ENCODE measurements at places on chromosomes 1 and 21.

DNA sequence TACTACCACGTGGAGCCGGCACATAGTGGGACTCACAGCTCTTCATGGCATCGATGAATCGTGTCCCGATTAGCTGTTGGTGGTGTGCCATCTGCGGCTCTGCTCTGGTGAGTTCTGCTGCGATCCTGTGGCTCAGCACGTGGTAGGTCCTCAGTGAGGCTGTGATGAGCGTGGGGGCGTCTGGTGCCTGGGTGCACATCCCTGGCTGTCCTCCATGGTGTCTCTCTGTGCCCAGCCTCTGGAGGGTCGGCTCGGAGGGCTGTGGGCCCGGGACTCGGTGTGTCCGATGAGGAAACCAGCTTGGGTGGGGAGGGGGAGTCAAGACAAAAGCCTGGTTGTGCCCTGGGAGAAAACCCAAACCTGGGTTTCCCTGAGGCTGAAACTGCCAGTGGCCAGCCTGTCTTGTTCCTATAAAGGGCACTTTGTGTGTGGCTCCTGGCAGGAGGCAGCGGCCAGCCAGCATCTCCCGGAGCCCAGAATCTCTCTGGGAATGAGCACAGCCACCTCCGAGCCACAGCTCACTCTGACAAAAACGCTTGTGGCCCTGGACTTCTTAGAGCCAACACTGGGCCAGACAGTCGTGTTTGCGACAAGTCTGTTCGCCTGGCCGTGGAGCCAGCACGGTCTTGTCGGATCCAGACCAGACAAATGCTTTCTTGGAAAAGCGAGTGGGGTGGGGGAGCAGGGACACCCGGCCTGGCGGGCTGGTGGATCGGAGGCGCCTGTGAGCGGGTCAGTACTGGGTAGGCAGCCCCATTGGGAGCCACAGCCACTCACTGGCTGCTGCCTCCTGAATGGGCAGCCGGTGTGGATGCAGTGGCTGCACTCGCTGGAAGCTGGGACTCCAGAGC, 31.8 kb downstream of the SPSB1 start:
- no peak for DNase-seq

GRCh38 chr1:77697441-77697840, 15.0 kb upstream of the ZZZ3 start:
- no peak for DNase-seq

DNA sequence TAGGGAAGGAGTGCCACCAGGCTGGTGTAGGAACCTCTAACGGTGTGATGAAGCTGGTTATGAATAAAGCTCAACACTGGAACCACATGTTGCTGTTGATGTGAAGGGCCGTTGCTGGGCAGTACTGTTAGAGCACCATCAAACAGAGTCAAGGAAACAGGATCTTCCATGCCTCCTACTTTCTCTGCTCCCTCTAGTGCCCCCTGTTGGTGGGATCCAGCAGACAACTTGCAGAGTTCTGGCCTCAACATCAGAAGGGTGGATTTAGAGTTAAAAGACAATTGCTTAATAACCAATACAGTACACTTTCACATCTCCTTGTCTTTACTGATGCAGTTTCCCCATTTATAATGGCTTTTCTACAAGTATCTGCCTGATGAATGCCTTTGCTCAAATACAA, 336.4 kb downstream of the NTNG1 start:
- no peak for DNase-seq

GRCh38 chr1:241730031-241730430, 78.0 kb downstream of the WDR64 start:
- DNase-seq = no peak

DNA sequence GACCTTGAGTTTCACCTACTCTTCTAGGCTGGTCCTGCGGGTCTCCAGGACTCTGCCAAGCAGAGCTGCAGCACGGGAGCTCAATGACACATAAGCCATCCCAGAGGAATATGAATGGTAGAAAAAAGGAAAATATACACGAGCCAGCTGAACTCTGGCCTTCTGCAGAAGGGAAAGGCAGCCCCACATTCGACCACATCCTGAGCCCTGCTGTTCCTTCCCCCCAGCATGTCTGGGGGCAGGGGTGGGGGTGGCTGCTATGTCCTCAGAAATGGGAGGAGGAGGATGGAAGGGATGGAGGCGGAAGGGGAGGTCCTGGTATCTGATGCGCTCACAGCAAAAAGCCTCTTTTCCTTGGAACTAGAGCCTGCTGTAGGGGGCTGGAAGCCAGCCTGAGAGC, 12.1 kb upstream of the KDF1 start:
- no peak for DNase-seq

GRCh38 chr21:43332861-43333297, 94.1 kb downstream of the SIK1 start:
- DNase-seq = no peak

GRCh38 chr1:16420424-16421118, 16.7 kb downstream of the SPATA21 start:
- DNase-seq = peak; percentile 68

GRCh38 chr1:19426294-19427086, 58.8 kb downstream of the CAPZB start:
- DNase-seq = no peak

- DNase-seq = no peak
Observed at GRCh38 chr1:206658981-206659273, 23.6 kb downstream of the DYRK3 start.

GRCh38 chr1:2583871-2584351, 2.7 kb upstream of the PRXL2B start:
- peak; percentile 70 for DNase-seq

DNA sequence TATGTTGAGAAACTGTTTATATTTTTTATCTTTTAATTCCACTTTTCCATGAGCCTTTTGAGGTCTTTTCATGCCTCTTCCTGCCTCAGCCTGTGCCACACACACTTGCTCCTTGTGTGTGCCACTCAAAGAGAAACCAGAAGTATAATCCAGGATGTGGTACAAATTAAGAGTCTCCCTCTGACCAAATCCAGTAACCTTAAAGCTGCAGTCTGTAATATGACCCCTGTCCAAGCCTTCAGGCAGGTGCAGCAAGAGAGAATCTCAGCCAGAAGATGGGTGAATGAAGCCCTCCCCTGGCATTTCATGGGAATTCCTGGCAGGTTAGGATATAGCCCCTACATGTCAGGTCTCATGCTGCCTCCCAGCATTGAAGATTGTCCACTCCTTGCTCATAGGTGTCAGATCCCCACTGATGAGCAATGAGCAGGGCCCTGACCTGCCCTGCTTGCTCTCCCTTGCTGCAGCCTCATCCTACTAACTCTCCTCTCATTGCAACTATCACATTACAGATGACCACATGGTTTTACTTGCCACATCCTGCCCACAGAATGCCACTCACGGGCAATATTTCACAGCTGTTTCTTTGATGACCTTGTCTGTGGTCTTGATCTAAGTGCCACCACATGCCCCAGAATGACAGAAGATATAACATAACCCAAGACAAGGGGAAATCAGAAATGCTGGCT, 169.3 kb downstream of the SEC16B start:
- DNase-seq = no peak

GRCh38 chr1:1173061-1173792, 453 bp upstream of the TTLL10 start:
- DNase-seq = no peak

- DNase-seq = no peak
Observed at GRCh38 chr1:193318347-193318746, 131.9 kb upstream of the B3GALT2 start.

DNA sequence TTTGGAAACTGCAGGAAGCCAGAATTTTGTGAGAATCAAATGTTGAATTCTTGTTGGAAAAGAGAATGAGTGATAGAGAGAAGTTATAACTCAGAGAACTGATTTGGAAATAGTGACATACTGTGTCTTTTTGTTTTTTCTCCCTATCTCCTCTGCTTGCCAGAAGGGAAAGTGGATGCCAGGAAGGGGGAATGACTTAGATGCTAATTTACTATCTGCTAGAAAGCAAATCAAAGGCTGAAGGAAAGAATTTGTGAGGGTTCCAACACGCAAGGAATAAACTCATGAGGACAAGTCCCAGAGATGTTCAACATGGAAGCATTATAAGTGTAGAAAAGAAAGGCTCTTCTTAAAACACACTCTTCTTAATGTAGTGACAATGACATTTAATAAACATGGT, 20.5 kb upstream of the LRRC39 start:
- DNase-seq = no peak

GRCh38 chr1:209248649-209249279, 334.8 kb upstream of the CAMK1G start:
- DNase-seq = peak; percentile 46

DNA sequence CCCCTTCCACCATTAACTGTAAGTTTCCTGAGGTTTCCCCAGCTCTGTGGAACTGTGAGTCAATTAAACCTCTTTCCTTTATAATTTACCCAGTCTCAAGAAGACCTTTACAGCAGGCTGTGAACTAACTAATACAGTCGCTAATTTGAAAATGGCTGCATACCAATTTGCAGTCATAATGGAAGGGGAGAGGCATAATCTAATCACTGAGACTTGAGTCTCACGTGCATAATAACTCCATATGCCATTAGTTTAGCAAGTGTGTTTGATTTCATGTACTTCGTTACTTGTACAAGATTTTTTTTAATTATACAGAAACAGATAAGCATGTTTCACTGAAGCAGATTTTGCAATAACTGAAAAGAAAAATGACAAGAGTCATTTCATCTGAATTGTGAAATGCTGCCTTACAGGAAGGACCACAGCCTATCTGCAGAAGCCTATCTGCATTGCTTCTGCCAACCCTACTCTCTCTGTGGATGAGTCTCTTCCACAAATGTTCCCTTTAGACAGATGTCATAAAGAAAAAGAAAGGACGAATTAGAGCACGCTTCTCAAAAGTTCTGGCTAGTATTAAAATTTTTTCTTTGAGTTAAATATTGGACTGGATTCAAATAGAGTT, 99.1 kb downstream of the PTGER3 start:
- no peak for DNase-seq

DNA sequence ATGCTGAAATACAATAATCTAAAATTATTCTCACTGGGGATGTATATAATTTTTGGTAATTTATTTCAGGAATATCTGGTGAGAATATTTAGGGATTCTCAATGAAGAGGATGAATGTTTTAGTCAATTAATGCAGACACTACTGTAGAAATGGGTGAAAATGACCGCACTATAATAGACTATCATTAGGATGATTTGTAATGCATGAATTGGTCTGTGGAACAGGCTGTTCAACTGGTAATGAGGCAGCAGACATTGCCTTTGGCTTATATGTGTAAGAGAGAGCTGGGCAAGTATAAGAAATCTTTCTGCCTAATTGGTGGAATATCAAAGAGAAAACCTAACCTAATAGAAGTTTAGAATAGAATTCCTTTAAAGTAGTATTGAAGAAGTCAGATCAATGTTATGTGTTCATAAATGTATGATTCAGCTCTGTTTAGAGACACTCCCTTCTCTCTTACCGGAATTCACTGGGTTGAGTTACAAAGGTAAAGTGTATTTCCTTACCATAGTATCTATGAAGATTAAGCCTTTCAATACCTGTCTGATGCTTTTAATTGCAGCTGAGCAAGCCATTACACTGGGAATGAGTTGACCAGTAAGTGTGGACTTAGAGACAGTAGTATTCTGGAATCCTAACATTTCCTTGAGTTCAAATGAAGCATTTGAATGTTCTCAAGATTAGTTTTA, 274.5 kb downstream of the S1PR1 start:
- DNase-seq = no peak

GRCh38 chr1:83086346-83086745, 912.6 kb downstream of the TTLL7 start:
- no peak for DNase-seq

GRCh38 chr1:116078699-116079223, 32.4 kb upstream of the MAB21L3 start:
- DNase-seq = no peak

DNA sequence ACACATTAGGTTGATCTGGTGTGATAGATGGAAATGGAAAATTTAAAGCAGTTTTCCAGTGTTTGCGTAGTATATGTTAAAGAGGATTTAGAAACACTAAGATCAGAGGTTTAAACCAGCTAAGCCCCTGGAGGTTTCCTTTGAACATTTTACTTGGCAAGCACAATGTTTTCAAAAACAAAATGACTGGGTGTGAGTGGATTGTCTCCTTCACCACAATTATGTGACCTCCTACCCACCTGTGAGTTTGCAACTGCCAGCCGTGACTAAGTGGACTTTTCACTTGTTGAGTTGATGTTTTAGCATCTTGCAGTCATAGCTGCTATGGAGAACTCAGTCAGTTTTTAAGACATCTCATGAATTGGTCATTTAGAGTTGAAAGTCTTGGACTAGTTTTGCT, 4.7 kb downstream of the CCDC190 start:
- no peak for DNase-seq
